ENCODE measurements at places on chromosomes 5 and 9.

DNA sequence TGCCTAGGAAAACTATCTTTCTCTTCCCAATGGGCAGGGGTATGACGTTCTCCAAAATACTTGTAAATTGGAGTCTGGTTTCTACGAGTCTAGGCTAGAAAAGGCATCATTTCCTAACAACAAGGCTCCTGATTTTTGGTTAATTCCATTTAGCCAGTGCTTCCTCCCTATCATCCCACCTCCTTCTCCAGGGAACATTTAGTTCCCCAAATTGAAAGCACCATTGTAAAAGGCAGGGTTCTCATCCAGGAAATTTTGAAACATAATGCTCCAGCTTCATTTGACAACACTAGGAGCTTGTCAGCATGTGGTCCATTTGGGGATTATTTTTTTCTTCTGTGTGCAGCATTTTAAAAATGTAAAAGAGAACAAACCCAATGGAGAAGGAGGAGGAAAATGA is 256.5 kb upstream of the GRIA1 start:
- DNase-seq = no peak

- no peak for DNase-seq
Measured at GRCh38 chr5:110916381-110917049, 155.0 kb upstream of the TSLP start.

- DNase-seq = peak; percentile 45
Measured at GRCh38 chr5:171336521-171337209, 27.6 kb downstream of the TLX3 start.

- no peak for DNase-seq
Measured at GRCh38 chr5:135691044-135691443, 112.3 kb upstream of the CXCL14 start.

DNA sequence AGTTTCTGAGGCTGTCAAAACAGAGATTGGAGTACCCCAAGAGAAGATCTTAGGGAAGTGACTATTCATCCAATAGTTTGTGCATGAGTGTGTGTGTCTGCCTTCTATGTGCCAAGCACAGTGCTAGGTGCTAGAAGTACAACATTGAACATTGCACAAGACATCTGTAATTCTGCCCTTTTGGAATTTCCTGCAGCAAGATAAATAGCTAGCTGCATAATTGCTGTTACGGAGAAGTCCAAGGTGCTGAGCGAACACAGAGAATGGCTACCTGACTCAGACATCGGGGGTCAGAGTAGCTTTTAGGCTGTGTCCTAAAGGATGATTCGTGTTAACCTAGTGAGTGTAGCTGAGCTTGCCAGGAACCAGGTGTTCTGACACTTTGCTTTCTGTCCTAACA is 44.8 kb downstream of the PAPPA start:
- no peak for DNase-seq

- no peak for DNase-seq
Measured at GRCh38 chr9:104700306-104700705, 6.0 kb downstream of the OR13D1 start.

DNA sequence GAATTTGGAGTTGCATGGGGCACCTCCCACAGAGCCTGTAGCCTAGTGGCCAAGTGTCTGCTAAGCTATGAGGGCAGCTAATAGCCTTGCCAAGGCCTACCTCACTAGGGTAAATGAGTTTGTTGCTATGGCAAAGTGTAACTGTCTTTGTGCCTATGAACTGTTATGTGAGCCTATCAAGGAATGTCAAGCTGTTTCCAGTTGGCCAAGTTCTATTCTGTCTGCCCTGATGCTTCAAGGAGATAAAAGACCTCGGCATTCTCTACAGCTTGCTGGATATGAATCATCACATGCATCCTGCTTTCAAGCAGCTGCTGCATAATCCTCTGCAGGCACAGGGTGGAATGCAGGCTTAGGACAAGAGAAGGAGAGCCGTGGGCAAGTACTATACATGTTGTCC is 69.8 kb upstream of the CCDC112 start:
- DNase-seq = no peak

GRCh38 chr5:68169903-68170302 is 45.7 kb upstream of the PIK3R1 start:
- no peak for DNase-seq

DNA sequence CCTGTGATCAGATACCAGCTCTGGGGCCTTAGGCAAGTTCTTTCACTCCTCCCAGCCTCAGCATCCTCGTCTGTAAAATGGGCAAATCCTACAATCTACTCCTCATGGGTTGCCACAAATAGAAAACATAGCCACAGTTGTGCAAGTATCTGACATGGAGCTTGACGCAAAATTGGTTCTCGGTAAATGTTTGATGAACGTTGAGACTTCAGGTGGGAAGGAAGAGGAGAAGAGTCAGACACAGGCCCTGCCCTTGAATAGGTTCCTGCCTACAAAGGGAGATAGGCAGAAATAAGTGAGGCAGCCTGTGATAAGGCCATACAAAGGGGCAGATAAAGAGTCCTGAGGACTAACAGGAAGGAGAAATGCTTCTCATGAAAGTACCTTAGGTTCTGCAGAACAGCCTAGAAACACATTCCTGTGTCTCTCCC is 26.1 kb upstream of the CPEB4 start:
- DNase-seq = no peak

- no peak for DNase-seq
Measured at GRCh38 chr5:124872615-124873014, 126.2 kb upstream of the ZNF608 start.

DNA sequence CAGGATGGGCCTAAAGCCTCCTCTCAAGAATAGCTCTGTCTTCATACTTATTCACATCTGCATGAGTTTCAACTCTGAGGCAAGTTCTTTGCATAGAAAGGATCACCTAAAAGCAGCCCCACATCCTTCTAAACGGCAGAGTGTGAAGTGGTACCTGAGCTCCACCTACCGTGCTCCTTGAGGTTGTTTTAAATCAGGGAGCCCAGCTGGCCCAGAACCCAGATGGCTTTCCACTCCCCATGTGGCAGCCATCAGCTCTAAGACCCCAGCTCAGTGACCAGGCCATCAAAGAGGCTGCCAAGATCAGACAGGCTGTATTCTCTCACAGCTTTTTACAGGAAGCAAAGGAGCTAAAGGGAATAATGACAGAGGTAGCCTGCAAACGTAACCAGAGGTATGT is 299.3 kb downstream of the RASEF start:
- DNase-seq = peak; percentile 24

DNA sequence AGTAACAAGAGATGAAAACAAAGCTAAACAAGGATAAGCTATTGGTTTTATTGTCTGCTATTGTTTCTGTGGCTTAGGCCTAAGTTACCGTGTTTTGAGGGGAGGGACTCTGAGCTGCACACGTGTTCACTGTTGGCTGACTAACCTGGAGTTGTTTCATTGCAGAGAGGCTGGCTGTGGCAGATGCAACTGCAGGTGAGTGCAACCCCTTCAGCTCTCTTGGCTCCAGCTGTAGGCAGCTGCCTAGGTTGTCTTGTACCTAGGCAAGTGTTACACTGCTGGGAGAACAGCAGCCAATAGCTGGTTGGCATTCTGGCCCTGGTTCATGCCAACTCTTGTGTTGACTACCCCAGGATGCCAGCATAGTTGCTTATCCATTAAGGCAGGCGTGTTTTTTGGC is 17.6 kb upstream of the MATR3 start:
- DNase-seq = no peak

DNA sequence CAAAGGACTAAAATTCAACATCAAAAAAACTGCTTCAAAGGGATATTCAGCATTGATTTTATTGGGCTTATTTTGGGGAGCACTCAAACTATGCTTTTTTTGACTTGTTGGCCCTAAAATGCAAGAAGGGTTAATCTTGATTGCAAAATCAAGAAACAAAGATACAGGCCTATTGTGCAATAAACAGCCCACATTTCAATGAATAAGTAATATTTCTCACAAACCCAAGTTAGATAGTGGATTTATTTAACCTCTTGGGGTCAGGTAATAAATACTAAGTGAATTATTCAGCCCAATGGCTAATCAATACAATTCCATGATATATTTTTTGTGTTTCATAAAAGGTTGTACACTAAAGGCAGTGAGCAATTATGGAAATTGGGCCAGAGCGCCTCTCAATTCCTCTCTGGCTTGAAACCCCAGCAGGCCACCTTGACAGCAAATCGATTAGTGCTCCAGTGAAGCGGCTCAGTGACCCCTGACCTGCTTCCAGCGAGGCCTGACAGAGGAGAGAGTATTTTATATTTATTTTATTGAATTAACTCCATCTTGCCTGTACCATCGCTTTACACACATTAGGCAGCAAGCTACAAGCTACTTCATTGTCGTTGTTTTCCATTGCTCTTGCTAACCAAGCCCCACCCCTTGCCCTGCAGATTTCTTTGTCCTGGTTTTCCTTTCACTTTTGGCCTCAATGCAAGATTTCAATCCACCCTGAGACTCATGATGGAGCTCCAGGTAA is 65.5 kb downstream of the EBF1 start:
- DNase-seq = no peak

DNA sequence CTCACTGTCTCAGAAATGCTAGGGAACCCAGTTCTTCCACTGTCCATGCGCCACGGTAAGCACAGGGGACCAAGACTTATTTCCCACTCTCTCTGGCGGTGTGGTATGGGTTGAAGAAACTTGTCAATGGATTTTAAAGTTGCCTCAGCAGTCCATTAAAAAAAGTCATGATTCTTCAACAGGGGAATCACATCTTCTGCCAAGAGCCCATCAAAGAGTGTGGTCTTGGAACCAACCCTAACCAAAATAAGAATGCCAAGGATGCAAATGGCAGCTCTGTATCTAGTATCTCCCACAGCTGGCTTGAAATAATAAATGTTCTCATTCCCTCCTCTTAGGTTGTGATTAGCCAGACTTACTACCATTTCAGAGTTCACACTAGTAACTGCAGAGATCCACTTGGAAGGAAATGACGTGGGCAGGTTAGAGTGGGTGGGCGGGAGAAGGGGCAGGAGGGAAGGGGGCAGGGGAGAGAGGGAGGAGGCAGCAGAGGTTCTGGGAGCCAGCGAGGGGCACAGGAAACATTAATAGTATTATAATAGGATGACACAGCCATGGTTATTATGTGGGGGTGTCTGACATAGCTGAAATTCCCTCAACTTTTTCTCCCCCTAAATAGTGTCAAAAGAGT is 17.6 kb downstream of the PTCH1 start:
- DNase-seq = no peak

DNA sequence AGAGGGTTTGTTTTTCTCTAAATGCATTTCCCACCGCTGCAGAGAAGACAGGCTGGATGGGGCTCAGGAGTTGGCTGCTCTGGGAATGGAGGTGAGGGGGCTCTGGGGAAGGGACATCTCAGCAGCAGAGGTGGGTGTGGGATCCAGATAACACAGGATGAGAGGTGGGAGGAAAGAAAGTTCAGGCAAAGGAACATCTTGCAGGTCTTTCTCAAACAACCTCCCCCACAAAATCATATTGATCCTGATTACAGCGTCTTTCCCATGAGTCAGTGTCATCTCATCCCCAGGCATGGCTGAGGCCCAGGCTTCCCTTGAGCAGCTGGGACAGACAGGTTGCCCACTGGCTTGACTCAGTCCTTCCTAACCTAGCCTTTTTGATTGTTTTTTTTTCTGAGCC is 11.3 kb upstream of the ACSL6 start:
- no peak for DNase-seq

DNA sequence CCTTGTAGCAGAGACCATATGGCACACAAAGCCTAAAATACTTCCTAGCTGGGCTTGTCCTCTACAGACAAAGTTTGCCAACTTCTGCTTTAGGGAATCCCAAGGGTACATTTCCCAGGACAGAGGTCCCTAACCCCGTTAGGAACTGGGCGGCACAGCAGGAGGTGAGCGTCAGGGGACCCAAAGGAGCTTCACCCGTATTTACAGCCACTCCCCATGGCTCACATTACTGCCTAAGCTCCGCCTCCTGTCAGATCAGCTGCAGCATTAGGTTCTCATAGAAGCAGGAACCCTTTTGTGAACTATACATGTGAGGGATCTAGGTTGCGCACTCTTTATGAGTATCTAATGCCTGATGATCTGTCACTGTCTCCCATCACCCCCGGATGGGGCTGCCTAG is 88.5 kb upstream of the TRPM3 start:
- DNase-seq = no peak

DNA sequence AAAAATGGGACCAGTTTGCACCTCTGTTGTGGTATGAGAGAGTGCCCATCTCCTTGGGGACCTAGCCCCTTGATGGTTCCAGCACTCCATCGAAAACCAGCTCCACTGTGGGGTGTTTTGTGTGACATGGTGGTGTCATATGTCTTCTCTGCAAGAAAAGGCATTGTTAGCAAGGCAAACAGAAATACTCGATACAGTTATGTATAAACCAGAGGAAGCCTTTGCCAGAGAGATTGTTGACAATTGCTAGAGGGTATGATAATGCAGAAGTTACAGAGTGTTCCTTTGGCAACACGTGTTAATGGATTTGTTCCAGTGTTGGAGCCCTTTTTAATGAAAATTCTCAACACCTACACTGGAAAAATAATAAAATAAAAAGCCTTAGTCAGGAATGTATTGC is 270.4 kb upstream of the DMRT1 start:
- no peak for DNase-seq

DNA sequence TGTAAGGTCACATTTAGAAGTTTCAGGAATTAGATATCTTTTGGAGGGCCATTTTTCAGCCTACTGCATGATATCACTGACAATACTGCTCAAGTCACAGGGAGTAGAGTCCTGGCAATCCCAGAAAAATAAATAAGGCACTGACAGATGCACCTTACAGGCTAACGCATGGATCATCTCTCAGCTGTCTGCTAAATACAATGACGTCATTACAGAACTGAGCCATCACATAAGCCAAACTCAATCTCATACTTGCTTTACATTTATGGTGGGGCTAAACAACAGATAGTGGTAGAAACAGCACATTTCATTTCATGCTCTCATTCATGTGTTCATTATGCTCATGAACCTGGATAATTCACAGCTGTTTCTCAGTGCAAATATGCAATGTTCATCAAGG is 243.7 kb downstream of the SEMA5A start:
- no peak for DNase-seq

- no peak for DNase-seq
Measured at GRCh38 chr5:25701936-25702335, 1057.2 kb upstream of the CDH10 start.

DNA sequence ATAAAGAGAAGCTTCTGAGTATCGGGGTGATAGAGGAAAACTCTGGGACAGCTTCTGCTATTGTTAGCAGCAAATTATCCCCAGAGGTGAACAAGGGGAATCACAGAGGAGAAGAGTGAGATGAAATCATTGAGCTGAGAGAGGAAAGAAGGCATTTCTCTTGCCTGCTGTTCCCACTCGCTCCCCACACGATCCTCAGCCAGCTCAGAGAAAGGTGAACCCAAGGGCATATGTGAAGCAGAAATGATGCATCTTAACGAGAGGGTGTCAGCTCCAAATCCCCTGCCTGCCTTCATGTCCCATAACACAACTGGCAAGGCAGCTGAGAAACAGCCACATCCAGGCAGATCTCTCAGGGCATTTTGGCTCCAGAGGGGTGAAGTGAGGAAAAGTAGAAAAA is 111.6 kb downstream of the BRINP1 start:
- peak; percentile 10 for DNase-seq

- peak; percentile 93 for DNase-seq
Measured at GRCh38 chr9:108117795-108118194, 628.2 kb upstream of the KLF4 start.

All from NCI-H2171 (cell line).